Activated naive CD4-positive, alpha-beta T cell treated with anti-CD3 and anti-CD28 coated beads, Interleukin-2, amount 50 U/mL, for 72 hours (primary cell): ENCODE measurements at places on chromosomes 3 and 15.

GRCh38 chr3:48857641-48858040 lies 10.0 kb upstream of the PRKAR2A start:
- DNase-seq = no peak

DNA sequence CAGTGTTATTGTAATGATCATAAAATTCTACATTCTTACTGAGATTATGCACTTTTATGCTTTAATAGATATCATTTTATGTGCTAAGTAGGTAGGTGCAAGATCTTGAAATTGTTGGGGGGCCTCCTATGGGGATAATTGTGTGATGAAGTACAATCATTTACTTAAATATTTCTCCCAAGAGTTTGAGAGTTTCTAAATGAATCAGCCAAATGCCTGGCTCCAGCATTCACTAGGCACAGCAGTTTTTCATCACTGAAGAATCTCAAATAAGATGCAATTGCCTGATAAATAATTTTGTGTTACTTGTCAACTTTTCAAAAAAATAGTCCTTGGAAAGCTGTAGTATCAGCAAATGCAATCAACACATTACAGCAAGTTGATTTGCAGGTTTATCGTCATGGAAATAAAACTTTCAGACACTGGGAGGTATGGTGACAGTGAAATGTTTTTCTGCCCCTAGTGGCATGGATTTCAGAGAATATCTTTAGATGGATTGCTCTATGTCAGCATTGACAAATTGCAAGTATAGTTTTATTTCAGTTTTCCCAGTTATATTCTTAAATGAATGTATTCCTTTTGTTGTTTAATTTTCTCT lies 167.1 kb downstream of the NEK11 start:
- DNase-seq = no peak

- no peak for DNase-seq
Observed at GRCh38 chr3:67064105-67064504, 66.0 kb downstream of the KBTBD8 start.

DNA sequence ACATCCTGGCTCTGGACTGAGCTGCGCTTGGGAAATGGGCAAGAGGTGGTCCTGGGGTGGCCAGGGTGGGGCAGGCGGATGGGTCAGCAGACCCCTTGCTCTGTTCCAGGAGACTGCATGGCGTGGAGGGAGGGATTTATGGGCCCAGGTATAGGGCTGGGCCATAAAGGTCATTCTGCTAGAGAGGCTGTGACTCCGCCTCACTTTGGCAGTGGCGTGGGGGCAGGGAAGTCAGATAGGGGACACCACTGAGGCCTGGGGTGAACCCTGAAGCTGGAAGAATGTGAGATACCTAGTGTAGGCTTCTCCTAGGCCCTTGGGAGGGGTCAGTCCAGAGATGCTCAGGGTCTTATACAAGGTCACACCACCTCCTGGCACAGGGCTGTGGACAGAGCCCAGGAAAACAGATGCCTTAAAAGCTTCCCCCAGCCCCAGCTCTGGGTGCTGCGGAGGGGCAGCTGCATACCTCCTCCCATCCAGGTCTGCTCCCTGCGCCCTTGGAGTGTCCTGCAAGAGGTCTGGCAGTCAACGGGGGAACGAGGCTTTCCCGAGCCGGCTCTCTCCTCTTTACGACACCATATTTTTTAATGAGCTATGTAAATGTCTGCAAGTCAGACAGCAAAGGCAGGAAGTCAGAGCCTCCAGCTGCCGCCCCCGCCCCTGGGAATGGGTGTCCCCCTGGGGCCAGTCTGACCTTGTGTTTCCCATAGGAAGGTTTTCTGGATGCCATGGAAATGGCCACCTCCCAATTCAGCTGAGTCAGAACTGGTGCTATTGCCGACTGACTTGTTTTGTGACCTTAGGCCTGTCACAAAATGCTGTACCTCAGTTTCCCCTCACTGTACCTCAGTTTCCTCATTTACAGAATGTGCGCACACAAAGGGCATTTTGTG lies 26.3 kb downstream of the LINGO1 start:
- no peak for DNase-seq

- DNase-seq = no peak
Observed at GRCh38 chr3:166013073-166013679, 176.0 kb upstream of the BCHE start.

- DNase-seq = no peak
Observed at GRCh38 chr3:144259267-144259666, 287.6 kb downstream of the DIPK2A start.

GRCh38 chr3:68288085-68288484 lies 633.7 kb upstream of the SUCLG2 start:
- no peak for DNase-seq
